Fibroblast of skin of scalp (primary cell): ENCODE measurements at places on chromosomes 13 and 19.

- DNase-seq: no peak
Measured at GRCh38 chr13:110105136-110105535, 201.8 kb downstream of the COL4A1 start.

GRCh38 chr19:43914051-43914450 lies 21.0 kb downstream of the ZNF45 start:
- no peak for DNase-seq

- DNase-seq: peak; percentile 83
Measured at GRCh38 chr13:80037505-80037888, 303.4 kb downstream of the SPRY2 start.

DNA sequence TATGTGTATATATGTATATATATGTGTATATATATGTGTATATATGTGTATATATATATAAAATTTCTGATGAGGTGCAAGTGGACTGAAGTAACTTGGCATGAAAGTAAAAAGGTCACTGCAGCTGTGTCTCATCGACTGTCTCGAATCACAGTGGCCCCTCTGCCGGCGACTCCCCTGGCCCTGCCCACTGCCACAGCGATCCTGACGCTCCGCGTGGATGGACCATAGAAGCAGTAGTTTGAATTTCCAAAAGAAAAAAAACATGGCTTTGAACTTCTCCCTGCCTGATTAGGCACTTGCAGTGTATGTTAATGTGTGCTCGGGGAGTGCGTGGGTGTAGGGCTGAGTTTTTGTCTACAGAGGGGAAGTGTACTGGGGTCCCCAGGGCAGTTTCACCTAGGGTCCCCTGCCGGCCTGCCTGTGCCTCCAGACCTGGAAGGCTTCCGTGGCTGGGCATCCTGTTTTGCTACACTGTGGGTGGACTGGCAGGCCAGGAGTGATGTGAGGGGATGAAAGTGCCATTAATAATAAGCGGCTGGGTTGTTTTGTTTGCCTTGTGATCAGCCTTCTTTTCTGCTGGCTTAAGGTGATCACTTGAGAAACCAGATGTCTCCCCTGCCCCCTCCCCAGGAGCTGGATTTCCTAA lies 10.8 kb downstream of the ZIC5 start:
- no peak for DNase-seq

DNA sequence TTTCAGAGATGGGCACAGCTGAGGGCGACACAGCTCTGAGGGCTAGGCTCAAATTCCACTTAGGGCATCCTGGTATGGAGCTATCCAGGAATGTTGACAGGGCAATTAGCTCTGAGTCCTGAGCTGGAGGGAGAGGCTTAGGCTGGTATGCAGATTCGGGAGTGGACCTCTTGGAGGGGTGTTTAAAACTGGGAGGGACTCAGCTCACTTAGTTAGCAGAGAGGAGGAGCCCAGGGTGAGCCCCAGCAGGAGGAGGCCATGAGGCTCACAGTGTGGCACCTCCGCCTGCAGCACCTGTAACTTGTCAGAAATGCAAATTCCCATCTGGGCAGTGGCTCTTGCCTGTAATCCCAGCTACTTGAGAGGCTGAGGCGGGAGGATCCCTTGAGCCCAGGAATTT lies 10.2 kb upstream of the NOP53 start:
- DNase-seq: no peak

GRCh38 chr19:12801466-12802266 lies at the start of the genes PRDX2 and THSD8:
TSS of gene PRDX2 (minus strand) at chr19:12801800. CDS start at chr19:12801261, 539 bp downstream.
TSS of gene THSD8 (plus strand) at chr19:12802069. CDS start at chr19:12802072, 3 bp downstream.
- DNase-seq: peak; percentile 54

- peak; percentile 36 for DNase-seq
Measured at GRCh38 chr19:38255383-38256014, 675 bp downstream of the PPP1R14A start.

DNA sequence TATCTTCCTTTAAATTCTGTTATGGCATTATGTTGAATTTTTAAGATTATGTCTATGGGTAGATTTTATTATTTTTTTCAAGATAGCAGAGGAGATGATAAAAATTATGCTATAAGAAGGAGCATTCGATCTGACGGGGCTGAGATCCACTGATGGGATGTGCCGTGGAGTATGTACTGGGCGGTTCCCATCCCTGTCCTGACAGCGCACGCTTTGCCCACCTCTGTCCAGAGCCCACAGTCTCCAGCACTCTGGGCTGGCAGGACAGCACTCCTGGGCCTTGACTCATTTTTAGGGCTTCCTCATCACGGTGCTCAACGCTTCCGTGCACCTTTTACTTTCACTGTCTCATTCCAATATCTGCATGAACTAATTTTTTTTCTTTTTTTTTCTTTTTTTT lies 235.5 kb downstream of the TEX29 start:
- DNase-seq: no peak

- DNase-seq: no peak
Measured at GRCh38 chr19:29483944-29484581, 41.7 kb upstream of the VSTM2B start.

DNA sequence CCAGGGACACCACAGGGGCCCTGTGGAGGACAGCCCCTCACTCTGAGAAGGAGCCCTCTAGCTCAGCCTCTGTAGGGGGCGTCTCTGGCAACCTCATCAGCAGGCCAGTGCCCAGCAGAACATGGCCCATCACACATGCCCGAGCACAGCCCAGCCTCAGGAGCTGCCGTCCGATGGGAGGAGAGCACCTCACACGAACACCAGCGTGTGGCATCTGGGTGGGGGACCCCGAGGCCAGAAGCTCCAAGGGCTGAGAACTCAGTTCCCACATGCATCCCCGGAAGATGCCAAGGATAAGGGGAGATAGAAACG lies 11.3 kb downstream of the SH3GL1 start:
- DNase-seq: no peak

- no peak for DNase-seq
Measured at GRCh38 chr13:25690582-25690981, 318.8 kb downstream of the ATP8A2 start.

GRCh38 chr19:43519436-43520088 lies 7.4 kb downstream of the ETHE1 start:
- DNase-seq: peak; percentile 89

GRCh38 chr13:91361755-91362271 lies 14.3 kb downstream of the MIR17HG start:
- DNase-seq: no peak

GRCh38 chr13:47548294-47548840 lies 452.7 kb downstream of the SUCLA2 start:
- no peak for DNase-seq

- no peak for DNase-seq
Measured at GRCh38 chr19:16015805-16016173, 60.5 kb upstream of the TPM4 start.

DNA sequence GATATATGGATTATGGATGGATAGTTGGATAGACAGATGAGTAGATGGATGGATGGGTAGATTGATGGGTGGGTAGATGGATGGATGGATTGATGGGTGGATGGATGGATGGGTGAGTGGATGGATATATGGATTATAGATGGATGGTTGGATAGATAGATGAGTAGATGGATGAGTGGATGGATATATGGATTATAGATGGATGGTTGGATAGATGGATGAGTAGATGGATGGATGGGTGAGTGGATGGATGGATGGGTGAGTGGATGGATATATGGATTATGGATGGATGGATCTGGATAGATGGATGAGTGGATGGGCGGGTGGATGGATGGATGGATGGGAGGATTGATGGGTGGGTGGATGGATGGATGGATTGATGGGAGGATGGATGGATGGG lies 36.4 kb upstream of the TNFAIP8L1 start:
- no peak for DNase-seq

GRCh38 chr19:56291867-56292266 lies 19.3 kb downstream of the EDDM13 start:
- DNase-seq: no peak

DNA sequence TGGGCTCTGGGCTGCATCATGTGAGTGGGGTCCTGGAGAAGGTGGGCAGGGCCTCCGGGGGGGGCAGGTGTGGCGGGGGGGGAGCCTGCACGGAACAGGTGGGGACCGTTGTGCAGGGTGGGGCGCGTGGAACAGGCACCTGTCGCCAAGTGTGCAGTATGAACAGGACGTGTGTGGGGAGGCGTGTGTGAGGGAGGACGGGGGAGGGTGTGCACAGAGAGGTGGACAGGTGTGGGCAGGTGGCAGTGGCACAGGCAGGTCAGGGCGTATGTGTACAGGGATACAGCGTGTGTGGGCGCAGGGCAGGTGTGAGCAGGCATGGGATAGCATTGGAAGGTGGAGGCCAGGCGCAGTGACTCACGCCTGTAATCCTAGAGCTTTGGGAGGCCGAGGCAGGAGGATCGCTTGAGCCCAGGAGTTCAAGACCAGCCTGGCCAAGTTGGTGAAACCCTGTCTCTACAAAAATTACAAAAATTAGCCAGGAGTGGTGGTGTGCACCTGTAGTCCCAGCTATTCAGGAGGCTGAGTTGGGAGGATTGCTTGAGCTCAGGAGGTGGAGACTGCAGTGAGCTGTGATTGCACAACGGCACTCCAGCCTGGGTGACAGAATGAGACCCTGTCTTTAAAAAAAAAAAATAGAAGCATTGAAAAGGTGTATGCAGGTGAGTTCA lies 3.2 kb downstream of the PLK5 start:
- no peak for DNase-seq

GRCh38 chr13:103634066-103634465 lies 567.8 kb upstream of the SLC10A2 start:
- no peak for DNase-seq

DNA sequence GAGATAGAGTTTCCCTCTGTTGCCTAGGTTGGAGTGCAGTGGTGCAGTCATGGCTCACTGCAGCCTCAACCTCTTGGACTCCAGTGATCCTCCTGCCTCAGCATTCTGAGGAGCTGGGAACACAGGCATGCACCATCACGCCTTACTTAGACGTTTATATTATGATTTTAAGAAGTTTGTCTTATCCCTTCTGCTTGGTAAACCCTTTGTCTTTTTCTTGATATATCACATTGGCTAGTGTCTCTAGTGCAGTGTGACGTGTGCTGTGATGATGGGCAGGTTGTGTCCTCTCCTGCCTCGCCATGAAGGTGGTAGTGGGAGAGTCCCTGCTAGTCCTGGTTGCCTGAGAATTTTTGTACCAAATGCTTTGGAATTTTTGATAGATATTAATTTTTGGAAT lies 93.9 kb downstream of the KDM4B start:
- no peak for DNase-seq

DNA sequence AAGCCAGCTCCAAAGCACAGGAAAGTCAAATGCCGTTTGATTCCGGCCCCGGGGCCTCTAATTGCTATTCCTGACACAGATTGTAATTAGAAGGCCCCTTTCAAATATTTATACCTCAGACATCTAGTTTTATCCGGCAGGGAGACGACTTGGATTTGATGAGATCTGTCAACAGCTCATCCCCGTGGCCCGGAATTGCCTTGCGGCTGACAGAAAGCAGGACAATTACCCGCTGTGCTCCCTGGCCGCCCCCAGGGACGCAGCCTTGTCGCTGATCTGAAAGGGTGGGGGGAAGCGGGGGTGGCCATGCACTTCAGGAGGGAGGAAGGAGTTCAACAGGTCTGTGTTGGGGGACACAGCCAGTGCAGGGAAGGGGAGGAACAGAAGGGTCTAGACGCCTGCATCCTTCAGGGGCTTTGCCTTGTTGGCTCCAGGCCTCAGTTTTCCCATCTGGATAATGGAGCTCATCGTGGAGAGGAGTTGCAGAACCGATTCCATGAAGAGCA lies 1.8 kb upstream of the SHD start:
- DNase-seq: no peak

DNA sequence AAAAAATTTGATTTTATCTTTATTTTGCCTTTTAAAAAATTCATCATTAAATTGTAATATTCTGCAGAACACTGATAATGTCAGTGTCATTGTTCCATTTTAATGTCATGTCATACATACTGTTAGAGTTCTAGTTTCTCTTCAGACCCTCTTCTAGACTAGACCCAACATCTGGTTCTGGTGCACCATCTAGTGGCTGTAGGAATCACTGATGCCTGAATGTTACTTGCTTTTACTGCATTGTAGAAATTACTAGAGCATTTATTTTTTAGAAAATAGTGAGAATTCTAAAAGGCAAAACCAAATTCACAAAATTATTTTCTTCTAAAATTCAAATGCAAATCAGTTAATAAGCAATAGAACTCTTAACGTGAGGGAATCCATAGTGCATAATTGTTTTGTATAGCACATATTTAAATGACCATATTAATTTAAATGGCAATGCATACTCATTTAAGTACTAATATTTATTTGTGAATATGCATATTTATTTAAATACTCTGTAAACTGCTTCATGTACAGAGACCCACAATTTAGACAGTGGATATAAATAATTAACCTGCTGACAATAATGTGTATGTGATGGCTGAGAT lies 425.7 kb downstream of the KLF12 start:
- DNase-seq: peak; percentile 71

DNA sequence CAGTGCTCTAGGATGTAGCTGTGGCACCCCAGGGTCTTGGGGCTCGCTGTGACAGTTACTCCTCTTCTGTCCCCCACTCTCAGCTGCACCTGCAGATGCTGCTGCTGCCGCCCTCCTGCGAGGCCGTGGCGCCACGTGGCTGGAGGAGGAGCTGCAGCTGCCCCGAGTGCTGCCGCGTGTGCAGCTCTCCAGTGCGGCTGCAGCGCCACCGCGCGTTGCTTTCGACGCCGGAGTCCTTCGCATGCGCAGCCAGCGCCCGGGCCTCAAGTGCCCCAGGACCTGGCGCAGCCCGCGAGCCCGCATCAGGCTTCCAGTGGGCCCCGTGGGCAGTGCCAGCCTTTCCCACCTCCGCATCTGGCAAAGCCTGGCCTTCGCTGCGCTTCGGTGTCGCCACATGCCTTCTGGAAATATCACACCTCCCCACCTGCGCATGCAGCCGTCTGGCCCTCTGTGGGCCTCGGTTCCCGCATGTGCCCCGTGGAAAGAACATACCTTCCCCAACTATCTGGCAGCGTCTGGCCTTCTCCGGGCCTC lies 692 bp upstream of the ZNF580 start:
- DNase-seq: peak; percentile 82

DNA sequence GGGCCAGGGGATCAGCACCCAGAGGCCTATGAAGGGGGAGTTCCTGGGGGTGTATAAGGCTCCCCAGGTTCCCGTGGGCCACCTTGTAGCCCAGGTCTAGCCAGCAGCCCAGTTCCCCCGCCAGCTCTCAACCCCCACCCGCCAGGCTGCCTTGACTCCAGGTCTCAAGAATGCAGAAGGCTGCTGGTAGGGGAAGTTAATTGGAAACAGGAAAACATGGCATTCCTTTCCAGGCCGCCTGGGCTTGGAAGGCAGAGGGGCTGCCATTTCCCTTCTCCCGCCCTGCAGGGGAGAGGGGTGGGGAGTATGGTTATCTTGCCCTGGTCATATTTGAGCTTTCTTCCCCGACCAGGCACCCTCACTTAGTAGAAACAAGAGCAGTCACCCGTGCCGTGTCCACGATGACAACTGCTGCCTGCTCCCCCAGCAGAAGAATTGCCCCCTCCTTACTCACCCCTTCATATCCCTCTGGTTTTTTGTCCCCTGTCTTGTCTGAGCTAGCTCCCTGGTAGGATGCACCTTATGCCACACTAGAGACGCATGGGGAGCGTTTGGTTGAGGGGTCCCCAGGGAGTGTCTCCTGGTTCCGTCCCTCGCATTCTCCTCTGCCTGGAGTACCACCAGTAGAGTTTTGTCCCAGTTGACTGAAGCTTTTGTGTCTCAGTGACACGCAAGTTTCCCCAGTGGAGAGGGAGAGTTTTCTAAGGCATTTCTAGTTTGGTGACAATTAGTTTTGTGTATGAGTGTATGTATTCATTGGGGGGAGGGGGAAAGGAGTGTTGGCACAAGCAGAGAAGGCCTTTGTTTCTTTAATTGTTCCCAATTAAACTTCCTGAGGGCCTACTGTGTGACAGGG lies 4.5 kb downstream of the BICRA start:
- peak; percentile 95 for DNase-seq
